ENCODE measurements at places on chromosomes 11 and 22.

DNA sequence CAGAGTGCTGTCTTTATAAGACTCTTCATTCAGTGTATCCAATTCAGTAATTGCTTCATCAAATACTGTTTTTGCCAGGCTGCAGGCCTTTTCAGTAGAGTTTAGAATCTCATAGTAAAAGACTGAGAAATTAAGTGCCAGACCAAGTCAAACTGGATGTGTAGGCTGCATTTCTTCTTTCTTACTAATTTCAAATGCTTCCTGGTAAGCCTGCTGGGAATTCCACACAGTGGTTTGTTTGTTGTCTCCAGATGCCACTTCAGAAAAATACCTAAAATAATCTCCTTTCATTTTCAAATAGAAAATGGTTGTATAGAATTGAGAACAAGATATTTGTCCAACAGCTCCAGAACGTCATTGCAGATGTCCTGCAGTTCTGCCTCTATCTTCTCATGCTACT is 34.7 kb downstream of the LDHAL6A start:
- no peak for DNase-seq

GRCh38 chr22:24994070-24994763 is 41.7 kb downstream of the KIAA1671 start:
- peak; percentile 85 for DNase-seq

GRCh38 chr11:75351541-75351790 is at the start of gene ARRB1:
Gene ARRB1, minus strand, starts transcription at chr11:75351661. Its CDS starts 54 bp downstream, at chr11:75351607.
- no peak for DNase-seq

GRCh38 chr22:37273126-37273845 is 9.0 kb upstream of the CYTH4 start:
- no peak for DNase-seq

- no peak for DNase-seq
Measured at GRCh38 chr11:86202013-86202336, 42.6 kb upstream of the EED start.

- no peak for DNase-seq
Measured at GRCh38 chr11:118476676-118477075, 40.4 kb downstream of the KMT2A start.

- DNase-seq, result no peak
Measured at GRCh38 chr11:116104498-116105174, 600.4 kb upstream of the CADM1 start.

DNA sequence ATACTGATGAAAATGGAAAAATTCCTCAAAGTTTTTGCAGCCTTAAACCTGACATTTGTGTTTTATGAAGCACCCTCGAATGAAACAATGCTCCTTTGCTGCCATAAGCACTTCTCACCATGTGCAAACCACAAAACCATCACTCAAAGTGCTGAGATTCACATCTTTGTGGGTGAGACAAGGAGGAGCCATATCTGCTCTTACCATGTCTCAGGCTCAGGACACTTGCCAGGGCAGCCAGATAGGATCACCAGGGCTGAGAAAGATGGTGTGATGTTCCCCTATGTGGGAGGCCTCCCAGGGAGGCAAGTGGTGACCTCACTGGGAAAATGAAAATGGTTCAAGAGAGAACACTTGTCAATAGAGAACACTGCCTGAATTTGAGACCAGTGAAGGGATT is 120.4 kb downstream of the CCDC34 start:
- no peak for DNase-seq

DNA sequence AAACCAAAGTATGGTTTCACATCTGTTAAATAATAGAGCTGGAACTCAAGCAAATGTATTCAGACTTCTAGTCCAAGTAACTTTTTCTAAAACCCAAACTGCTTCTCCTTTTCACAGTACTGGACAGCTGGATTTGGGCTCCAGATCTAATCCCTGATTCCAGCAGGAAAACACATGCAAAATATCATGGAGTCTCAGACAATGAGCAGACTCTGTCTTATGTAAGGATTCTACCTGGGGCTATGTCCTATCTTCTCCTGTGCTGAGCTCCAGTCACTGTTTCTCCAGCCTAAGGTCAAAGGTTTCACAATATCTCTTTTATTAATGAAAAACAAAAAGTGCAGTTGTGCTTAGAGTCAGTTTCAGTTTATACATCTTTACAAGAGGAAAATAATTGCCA is 83.2 kb upstream of the EED start:
- no peak for DNase-seq

GRCh38 chr22:35250156-35250555 is 7.1 kb upstream of the HMGXB4 start:
- DNase-seq, result no peak

- no peak for DNase-seq
Measured at GRCh38 chr22:48396091-48396784, 1431.4 kb downstream of the BRD1 start.

DNA sequence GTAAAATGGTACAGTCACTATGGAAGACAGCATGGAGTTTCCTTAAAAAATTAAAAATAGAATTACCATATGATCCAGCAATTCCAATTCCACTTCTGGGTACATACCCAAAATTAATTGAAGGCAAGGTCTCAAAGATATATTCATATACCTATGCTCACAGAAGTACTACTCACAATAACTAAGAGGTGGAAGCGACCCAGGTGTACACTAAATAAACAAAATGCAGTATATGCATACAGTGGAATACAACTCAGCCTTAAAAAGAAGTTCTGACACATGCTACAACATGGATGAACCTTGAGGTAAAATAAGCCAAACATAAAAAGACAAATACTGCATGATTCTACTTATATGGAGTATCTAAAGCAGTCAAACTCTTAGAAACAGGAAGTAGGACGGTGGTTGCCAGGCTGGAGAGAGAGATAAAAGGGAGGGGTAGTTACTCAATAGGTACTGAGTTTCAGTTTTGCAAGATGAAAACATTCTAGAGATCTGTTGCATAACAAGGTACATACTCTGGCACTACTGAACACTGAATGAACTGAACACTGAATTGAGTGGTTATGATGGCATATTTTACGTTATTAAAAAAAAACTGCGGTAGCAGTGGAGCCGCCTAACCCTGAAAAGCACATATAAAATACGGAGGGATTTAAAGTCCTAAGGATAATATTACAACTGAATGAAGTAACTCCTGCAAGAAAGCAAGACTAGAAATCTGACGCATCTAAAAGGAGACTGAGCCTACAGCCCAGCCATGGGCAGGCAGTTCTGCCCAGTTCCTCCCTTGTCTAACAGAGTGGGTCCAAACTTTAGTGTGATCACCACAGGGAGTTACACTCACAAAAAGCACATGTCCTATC is 12.8 kb downstream of the DGCR2 start:
- DNase-seq, result no peak

DNA sequence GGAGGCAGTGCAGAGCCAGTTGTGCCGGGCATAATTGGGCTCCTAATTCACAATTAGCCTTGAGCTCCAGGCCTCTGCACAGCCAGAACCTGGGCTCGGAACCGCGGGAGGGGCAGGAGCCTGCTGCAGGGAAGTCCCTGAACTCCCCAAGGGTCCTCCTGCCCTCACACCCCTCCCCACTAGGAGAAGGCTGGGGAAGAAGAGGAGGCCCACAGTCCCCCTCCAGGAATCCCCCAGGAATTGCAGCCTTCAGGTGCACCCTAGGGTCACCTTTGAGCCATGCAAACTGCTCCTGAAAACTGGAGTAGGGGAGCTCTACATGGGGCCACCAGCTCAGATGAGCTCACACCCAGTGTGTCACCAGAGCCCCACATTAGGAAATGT is 93.8 kb upstream of the LMO1 start:
- DNase-seq, result no peak

DNA sequence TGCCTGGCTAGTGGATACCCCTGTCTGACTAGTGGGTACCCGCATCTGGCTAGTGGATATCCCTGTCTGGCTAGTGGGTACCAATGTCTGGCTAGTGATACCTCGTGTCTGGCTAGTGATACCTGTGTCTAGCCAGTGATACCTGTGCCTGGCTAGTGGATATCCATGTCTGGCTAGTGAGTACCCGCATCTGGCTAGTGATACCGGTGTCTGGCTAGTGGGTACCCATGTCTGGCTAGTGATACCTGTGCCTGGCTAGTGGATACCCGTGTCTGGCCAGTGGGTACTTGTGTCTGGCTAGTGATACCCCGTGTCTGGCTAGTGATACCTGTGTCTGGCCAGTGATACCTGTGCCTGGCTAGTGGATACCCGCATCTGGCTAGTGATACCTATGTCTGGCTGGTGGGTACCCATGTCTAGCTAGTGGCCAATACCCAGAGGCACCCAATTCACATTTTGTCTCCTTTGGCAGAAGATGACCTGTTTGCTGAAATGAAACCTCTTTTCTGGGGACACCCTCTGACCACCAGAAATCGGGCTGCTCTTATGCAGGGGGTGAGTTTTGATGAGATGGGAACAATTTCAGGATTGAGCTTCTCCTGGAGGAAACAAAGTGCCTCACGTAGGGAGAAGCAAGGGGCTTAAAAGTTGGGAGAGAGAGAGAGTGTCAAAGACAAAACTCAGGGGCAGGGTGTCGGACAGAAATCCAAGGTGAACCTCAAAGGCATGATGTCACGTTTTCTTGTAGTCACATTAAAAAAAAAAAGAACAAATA is 63.4 kb downstream of the SMIM38 start:
- no peak for DNase-seq

DNA sequence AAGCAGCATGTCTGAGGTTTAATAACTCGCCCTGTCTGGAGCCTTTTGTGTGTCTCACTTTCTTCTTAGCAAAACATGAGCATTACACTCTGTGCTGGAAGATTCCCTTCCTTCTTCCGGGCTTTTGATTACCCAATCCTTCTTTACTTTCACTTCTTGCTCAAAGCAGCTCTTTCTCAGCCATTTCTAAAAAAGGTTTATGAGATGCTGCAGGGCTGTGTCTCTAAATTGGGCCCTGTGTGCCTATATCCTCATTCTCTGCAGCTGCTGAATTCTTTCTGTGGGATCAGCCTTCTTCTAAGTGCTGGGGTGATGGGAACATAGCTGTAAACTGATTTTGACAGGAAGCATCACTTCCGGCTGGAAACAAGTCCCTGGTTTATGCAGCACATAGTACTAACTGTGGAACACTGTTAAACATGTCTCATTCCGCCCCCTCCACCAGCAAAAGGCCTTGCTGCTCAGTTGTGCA is 71.8 kb downstream of the PIWIL4 start:
- no peak for DNase-seq

DNA sequence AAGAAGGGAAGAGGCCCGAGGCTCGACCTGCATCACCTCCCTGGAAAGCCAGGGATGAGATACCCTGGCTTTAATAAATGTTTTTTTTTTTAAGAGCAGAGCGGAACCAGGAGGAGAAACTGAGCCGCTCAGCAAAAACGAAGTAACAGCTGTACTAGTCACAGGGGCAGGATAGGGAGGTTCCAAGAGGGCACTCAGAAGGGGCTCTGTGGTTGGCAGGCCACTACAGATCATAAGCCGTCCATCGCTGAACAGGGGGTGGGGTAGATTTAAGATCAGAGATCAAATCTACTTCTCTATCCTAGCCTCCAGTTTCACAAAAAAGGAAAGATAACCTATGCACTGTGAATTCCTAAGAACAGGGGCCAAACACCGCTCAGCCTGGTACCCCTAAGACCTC is 625 bp downstream of the EIF3D start:
- DNase-seq, result peak; percentile 25

DNA sequence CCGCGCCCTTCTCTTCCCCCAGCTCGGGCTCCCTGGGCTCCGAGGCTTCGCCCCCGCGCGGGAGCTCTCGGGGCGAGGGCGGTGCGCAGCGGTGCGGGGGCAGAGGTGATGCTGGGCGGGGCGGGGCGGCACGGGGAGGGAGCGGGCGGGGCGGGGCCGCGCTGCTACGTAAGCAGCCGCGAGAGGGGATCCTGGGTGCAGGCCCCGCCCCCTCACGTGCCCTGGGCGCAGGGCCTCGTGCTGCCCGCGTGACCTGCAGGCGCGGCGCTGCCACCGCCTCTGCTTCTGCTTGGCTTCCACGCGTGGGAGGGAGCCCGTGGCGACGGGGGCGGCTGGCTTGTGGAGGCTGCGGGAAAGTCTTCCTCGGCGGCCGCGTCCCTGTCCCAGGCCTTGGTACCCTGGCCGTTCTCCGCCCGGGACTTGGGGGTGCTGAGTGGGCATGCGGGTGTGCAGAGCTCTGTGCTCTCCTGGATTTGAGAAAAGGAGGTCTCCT is 132.6 kb upstream of the HSD17B12 start:
- peak; percentile 11 for DNase-seq

- no peak for DNase-seq
Measured at GRCh38 chr22:49011769-49012648, 815.7 kb downstream of the BRD1 start.

DNA sequence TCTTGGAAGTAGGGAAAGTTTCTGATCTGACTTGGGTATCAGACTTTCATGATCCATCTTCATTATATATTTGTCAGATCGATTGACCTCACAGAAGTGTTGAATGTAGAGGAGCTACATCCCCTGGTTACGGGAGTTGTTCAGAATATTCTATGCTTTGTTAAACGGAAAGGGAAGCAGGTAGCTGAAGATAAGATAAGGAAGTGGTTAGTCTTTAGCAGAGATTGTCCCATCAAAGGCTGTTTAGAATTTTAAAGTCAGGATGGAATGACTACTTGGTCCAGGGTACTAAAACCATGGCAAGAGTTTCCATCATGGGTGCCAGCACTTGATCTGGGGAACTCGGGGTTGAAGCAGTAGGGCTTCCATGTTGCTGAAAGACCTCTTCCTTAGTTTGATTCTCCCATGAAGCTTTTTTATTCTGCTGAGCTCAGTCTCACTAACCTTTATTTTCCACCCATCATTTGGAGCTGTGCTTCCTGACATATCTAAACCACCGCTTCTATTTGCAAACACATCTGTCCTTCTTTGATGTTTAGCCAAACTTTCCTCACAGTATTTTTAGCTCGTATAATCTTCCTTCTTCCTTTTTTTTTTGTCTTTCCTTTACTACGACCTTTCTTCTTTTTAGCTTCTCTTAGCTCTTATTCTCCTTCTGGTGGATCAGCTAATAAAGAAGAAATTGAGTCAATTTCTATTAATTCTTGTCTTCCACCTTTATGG is 4.0 kb upstream of the C22orf31 start:
- no peak for DNase-seq

DNA sequence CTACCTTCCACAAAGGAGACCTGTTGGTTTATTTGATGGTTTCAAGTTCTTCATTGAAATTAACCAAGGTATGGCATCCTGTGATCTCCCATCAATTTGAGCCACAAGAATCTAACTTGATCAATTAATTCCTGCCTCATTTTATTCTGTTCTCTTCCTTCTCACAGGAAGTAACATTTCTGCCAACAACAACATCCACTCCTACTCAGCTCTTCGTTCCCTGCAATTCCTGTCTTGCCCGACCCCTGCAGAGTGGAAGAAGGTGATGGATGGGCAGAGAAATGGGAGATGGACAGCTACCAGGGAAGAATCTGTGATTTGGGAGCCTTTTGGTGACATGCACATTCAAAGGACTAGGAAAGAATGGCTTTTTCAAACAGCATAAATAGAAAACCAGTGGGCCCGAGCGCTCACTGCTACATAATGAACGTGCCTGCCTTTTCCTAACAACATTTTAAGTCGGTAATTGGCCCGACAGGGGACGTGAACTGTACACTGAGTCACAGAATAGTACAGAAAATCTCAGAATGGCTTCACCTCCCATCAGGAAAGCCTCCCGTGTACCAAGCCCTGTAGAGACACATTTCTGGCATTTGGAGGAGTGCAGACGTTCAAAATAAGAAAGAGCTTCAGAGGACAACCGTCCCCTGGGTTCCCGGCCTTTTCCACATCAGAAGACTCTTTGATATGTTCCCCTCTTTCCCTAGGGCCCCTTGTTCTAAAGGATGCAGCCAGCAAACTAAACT is 112.6 kb upstream of the SEZ6L start:
- DNase-seq, result no peak

- no peak for DNase-seq
Measured at GRCh38 chr11:35583843-35584242, 34.4 kb upstream of the FJX1 start.

Measured in left colon (tissue), 2 donors.